CD4-positive, alpha-beta T cell treated with Interleukin-6 at 100 ng/mL for 8 hours (primary cell): ENCODE measurements at places on chromosomes 4 and X.

DNA sequence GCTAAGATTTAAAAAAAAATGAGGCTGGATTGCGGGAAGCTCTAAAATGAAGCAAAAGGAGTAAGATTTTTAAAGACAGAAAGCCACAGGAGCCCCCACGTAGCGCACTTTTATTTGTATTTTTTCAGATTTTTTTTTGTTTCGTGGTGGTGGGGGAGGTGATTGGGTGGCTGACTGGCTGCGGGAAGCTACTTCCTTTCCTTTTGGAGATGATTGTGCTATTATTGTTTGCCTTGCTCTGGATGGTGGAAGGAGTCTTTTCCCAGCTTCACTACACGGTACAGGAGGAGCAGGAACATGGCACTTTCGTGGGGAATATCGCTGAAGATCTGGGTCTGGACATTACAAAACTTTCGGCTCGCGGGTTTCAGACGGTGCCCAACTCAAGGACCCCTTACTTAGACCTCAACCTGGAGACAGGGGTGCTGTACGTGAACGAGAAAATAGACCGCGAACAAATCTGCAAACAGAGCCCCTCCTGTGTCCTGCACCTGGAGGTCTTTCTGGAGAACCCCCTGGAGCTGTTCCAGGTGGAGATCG lies 908 bp downstream of the PCDH10 start:
- DNase-seq: no peak

GRCh38 chr4:6546681-6547447 lies 28.1 kb upstream of the MAN2B2 start:
- DNase-seq: peak; percentile 35

DNA sequence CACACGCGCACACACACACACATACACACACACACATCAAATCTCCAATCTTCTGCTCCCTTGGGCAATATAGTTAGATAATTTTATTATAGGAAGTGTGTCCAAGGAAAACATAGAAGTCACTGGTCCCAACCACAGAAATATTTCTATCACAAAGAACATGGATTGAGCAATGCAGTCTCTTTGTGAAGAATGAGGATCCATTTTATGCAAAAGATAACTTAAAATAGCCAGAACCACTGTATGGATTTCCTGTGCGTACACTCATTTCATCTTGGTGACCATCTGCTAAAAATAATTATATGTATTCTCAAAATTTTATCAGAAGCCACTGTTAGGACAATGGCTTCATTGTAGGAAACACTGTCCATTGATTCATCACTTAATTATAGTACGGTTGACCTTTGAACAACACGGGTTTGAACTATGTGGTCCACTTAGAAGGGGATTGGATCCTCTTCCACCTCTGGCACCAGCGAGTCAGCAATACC lies 169.6 kb upstream of the MXRA5 start:
- no peak for DNase-seq

DNA sequence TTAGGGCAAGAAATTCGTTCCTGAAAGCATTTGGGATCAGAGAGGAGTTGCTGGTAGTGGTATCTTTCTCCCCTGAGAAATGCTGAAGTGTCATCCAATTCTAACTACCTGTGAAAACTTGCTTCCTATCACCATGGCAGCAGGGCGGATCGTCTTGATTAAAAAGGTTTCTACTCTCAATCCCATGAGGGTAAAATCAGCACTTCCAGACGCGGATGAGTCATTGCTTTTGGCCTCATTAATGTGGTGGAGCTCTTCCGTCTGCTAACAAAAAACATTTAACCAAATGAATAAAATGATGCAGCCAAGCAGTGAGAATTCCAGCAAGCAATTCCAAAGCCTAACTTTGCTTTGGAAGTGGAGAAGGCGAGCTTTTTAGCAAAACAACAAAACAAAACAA lies 325.6 kb downstream of the CAMK2D start:
- DNase-seq: no peak

DNA sequence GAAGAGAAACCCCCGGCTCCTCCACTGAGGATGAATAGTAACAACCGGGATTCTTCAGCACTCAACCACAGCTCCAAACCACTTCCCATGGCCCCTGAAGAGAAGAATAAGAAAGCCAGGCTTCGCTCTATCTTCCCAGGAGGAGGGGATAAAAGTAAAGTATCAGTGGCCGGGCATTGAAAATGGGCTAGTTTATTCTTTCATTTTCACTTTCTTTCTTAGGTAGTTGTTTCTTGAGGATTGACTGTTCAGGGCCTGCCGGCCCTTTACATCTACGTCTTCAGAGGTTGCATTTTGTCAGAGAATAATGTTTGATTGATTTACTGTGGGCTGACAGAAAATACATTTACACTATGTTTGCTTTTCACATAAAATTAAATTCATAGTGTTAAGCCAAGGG lies 27.1 kb downstream of the PAK3 start:
- DNase-seq: no peak

DNA sequence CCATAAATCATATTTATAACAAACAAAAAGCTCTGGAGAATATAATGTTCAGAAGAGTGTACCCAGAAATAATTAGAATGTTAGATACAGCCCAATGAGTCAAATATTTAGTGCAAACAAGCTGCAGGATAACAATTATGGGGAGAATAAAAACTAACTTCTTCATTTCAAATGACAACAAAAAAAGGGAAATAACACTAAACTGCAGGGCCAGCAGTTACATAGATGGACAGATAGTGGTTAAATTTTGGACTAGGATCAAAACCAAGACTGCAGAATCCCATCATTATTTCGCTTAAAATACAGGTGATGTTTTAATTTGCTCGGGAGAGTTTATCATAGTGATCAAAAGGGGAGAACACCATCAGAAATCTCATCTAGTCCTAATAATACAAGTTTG lies 617 bp upstream of the GPR34 start:
- no peak for DNase-seq

DNA sequence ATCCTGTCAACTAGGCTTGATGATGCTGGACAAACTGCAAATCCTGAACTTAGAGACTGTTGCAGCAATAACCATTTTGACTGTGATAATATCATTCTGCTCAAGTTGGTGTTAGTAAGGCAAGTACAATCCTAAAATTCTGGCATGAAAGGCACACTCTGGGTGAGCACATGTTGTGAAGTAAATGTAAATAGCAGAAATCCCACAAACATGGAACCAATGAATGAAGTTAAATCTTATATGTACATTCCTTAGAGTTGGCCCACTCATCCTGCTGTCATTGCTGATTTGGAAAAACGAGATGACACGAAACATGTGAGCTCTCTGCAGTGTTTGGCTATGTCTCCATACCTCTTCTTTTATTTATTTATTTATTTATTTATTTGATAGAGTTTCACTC lies 21.0 kb downstream of the RBM47 start:
- no peak for DNase-seq

GRCh38 chrX:580030-580429 lies 50.6 kb upstream of the SHOX start:
- DNase-seq: no peak

DNA sequence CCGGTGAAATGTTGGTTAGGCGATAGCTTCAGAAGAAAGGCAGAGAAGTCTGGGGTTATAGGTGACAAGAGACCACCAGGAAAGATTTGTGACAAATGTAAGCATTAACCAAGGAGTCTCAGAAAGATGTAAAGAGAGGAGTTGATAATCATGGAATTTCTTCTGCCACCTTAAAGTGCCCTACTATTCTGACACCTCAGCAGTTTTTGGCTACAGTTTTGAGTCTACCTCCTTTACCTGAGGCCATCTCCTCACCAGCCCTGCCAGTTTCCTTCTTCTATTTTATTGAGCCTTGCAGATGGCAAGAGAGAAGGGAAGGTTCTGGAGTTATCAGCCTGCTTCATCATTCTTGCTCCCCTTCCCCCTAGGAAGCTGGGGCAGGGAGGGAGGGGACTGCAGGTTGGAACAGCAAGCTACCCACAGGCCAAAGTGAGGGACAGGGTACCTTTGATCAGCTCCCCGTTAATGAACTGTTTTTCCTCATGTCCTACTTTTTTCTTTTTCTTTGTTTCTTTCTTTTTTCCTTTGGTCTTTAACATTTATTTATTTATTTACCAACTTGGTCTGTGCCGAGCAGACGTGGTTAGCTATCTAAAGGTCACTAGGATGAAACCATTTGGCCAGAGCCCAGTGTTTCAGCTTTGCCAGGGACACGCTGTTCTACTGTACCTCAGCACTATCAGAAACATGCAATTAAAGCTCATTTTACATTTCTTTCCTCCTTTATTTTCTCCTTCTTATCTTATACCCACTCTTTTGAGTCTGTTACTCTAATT lies 438.7 kb upstream of the AR start:
- no peak for DNase-seq

- no peak for DNase-seq
Observed at GRCh38 chr4:1496116-1496642, 89.9 kb upstream of the NKX1-1 start.

GRCh38 chr4:6106156-6106555 lies 87.9 kb upstream of the C4orf50 start:
- DNase-seq: no peak

DNA sequence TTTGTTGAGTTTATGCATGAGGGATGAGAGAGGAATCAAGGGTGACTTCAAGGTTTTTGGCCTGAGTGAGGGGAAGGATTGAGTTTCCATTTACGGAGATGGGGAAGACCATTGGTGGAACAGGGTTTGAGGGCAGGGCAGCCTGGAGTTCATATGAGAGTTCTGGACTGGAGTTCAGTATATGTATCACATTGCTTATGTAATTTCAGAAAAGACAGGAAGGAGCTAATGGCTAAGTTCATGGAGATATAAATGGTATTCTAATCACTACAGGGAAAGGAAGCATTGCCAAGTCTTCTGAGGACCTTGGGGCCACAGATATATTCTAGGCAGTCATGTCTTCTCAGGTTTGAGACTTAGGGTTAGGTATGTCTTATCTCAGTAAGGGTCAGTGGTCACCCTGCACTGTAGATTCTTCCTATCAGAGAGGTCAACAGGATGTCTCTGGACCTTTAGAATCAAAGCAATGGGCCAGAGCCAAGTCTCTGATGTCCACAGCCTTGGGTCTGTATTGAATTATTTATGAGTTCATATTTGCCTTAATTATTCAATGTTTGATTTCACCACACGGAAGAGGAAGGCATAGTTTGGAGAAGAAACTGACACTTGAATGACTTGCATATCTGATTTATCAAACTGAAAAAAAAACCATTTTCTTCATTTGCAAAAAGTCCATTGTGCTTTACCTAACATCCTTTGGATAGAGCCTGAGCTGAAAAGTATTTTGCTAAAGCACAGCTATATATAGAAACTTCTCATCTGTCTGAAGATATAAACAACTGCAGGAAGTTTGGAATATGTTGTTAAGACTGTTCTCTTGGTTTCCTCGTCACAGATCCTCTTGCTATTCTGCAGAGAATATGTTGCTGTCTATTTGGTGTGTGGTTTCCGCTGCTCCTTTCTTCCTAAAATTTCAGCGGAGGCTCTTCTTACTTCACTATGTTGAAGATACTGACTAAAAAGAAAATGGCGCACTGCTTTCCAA lies 139.5 kb downstream of the PDGFRA start:
- DNase-seq: no peak

DNA sequence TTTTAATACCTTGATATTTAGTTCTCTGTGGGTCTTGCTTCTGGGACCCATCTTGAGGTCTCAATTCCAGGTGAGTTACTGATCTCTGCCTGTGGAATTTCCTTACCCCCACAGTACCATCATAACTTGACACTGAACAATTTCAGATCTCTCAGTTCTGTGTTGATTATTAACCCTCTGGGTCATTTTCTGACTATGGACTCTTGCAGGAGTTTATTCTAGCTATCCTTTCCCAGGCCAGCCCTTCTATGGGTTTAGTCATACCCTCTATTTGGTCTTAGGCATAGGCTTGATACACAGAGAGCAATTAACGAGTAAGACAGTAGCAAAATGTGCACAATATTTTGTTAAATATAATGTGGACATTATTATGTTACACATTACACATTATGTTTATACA lies 3.7 kb upstream of the SPARCL1 start:
- DNase-seq: no peak

DNA sequence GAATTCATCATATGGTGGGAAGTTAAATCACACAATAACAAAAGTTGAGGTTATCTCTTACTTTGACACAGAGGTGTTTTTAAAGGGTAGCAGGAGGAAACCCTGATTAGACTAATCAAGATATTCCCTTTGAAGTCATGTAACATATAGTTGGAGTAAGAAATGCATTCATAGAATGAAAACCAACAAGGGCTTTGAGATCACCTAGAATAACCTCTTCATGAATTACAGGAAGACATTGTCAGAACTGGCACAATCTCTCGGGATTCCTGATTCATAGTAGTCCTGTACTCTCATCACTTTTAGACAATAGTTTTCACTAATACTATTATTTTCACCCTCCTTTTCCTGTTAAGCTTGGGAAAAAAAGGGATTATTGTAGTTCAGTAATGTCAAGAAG lies 170.2 kb downstream of the PPP3CA start:
- no peak for DNase-seq

GRCh38 chr4:73036123-73036522 lies 33.4 kb downstream of the COX18 start:
- DNase-seq: no peak

DNA sequence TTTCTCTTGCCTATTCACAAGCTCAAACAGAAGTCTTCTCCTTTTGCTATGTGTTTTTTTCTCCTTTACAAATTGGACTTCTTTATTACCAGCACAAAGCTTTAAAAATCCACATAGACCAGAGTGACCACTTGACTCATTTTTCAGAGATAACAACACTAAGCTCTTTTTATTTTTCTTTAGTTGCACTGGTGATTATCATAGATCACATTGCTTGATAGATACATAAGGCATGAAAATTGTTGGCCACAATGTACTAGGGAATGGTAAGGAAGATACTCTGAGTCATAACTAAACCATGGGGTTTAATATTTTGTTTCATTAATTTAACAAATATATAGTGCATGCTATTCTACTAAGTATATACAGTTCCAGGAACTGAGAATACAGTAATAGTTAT lies 159.0 kb downstream of the GASK1B start:
- no peak for DNase-seq

DNA sequence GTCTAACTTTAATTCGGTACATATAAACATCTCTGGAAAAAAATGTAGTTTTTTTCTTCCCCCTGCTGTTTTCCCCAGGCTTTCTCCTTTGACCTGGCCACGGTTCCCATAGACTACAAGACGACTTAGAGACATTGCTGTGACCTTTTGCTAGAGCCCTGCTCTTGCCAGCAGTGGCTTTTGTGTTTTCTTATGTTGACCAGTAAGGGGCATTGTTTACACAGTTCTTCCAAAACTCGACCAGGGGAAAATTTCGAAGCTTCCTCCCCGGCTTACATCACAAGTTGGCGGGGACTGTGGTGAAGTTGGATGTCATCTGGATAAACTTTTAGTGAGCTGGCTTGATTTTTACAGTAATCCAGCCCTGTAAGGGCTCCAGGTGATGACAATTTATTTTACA lies 9.3 kb downstream of the CCDC160 start:
- DNase-seq: no peak
